ENCODE measurements at places on chromosomes 13 and 19.

DNA sequence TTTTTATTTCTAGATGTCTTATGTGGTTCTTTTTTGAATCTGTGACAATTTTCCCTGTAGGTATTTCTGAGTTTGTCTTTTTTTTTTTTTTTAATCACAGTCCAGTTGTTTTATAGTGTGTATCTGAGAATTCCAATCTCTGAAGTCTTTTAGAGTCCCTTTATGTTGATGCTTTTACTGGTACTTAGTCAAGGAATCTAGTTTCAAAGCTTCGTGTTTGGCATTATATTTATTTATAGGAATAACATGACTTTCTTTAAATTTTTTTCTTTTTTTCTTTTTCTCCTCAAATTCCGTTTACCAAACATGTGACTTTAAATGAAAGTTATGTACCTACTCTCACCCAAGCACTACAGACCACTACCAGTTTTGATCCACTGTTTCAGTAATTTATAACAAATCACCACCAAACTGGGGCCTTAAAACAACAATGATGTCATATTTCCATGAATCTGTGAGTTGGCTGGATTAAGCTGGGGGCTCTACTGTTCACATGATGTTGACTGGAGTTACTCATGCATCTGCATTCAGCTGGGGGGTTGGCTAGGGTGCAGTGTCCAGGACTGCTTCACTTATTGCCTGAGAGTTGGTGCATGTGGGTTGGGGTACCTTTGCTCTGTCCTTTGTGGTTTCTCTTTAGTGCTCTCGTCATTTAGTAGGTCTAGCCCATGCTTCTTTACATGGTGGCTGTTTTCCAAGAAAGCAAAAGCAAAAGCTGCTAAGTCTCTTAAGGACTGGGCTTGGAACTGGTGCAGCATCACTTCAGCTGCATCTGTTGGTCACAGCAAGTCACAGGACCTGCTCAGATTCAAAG, 22.3 kb downstream of the KCTD4 start:
- DNase-seq, result no peak

DNA sequence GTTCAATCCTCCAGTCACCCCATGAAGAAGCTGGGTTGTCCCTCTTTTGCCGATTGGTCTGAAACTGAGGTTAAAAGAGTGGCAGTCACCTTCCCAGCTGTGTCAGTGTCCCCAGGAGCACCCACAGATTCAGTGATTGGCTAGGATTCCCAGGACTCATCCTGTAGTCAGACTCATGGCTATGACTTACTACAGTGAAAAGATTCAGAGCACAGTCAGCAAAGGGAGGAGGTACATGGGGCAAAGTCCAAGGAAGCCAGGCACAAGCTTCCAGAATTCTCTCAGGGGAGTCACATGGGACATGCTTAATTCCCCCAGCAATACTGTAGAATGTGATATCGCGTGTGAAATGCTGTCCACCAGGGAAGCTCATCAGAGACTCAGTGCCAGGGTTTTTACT, 14.2 kb downstream of the ZNF473 start:
- no peak for DNase-seq

GRCh38 chr19:14979476-14980255, at the start of gene SLC1A6:
SLC1A6 (minus strand) TSS chr19:14979864; CDS start chr19:14972910, 6,954 bp downstream.
- DNase-seq, result no peak

GRCh38 chr13:90746230-90746629, 601.3 kb upstream of the MIR17HG start:
- DNase-seq, result no peak

DNA sequence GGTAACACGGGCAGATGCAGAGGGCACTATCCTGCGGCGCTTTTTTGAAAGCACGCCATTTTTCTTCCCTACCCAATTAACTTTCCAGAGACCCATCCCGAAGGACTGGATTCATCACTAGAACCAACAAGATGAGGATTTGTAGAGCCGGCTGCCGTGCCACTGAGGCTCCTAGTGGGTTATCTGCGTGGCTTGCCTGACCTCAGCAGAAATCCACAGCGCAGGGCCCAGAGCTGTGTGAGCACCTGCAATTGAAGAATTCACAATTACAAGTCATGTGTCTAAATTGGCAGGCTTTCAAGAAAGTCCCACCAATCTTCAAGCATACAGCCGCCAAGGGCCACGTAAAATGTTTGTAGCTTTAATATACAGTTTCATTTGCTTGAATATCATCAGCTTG, 75.5 kb downstream of the ALOX5AP start:
- DNase-seq, result no peak

DNA sequence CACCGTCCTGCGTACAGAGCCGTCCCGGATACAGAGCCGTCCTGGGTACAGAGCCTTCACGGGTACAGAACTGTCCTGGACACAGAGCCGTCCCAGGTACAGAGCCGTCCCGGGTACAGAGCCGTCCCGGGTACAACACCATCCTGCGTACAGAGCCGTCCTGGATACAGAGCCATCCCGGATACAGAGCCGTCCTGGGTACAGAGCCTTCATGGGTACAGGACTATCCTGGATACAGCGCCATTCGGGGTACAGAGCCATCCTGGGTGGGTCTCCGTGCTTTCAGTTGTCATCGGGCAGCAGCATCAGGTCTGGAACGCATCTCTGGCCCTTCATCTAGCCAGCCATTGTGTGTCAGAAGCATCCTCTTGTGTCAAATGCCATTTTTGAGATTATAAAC, 222.3 kb upstream of the SOX1 start:
- no peak for DNase-seq

- DNase-seq, result no peak
Measured at GRCh38 chr13:93561576-93562225, 335.1 kb downstream of the GPC6 start.

Data from activated CD4-positive, alpha-beta T cell treated with anti-CD3 and anti-CD28 coated beads for 4 hours (primary cell).